Ascending aorta (tissue), 2 donors: ENCODE measurements at places on chromosomes 2 and 18.
A peak's percentile ranks its signal among the peaks of the same experiment; 100 is the strongest.

DNA sequence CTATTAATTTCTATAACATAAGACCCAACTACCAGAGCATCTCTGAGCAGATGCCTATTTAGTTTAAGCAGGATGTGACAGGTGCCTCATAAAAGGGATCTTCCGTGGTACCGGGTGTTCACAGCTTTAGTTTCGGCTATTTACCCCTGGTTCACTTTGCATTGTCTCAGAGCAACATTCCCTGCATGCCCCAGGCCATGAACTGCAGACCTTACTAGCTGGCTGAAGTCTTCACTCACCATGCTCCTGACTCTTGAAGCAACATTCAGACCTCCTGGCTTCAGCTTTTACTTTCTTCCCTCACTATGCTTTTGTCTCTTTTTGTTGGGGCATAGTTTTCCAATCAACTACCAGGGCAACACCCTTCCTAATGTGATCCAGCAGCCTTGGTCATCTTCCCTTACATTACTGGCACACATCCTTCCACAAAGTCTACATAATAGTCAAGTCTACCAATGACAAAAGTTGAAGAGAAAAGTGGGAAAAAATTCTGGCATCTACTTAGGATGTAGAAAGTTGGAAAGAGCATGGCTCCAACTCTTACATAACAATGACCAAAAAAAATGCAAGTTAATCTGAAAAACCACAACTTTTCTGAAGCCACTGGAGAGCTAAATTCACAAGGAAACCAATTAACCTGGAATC, 99.2 kb downstream of the SESTD1 start:
- no peak for DNase-seq

DNA sequence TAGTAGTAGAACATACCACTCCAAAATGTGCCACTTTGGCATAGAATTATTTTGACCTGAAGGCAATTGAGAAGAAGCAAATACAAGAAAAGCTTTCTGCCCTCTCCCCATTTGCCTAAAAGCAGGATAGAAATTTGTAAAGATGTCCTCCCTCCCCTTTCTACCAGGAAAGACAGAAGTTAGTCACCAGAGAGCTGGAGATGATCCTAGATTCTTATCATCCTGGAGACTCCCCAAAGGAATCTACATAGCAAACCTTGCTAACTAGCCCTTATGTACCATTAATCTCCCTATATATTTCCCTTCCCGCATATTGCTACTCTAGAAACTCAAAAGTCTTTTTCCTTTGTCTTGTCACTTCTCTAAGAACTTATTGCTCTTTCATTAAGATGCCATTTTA, 12.6 kb upstream of the TMEM37 start:
- no peak for DNase-seq

DNA sequence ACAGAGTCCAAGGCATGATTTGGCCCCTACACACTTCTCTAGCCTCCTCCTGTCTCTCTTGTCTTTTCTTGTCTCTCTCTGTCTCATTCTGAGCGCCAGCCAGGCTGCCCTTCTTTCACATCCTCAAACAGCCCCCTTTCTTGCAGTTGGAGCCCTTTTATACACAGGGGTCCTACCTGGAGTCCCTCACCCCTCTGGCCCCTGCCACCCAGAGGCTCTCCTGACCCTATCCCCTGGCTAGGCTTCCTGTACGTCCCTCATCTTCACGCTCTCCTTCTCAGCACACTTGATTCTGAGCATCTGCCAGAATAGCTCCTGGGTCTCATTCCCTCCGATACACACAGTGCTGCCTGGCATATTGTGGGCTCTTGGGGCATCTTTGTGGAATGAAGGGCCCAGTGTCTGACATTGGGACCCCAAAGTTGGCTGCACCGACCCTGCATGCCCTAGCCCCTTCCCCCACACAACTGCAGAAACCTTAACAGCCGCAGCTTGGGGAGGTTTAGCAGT, 261.9 kb downstream of the DYSF start:
- DNase-seq: peak; percentile 58

GRCh38 chr2:180699657-180700361, 280.6 kb upstream of the UBE2E3 start:
- DNase-seq: no peak

GRCh38 chr2:37720533-37721200, 49.2 kb upstream of the CDC42EP3 start:
- no peak for DNase-seq

DNA sequence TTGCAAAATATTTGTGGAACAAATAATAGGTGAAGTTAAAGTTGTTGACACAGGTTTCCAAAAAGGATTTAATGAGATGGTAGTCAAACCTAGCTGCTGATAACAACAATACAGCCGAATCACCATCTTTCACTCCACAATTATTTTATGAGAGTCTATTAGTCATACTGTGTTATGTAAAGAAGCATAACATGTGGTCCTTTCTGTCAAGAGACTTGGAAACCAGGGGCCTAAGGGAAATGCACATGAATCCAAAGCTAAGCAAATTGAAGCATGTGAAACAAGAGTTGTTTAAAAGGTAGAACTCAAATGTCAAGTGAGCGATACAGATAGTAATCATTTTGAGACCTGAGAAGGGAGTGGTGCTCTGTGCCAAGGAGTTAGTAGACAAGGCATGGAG, 16.0 kb downstream of the CD28 start:
- no peak for DNase-seq

GRCh38 chr2:215397632-215398341, 38.1 kb downstream of the FN1 start:
- DNase-seq: no peak

- no peak for DNase-seq
Observed at GRCh38 chr2:66962716-66963115, 434.4 kb upstream of the ETAA1 start.

GRCh38 chr2:66536997-66537396, 102.1 kb downstream of the MEIS1 start:
- no peak for DNase-seq

DNA sequence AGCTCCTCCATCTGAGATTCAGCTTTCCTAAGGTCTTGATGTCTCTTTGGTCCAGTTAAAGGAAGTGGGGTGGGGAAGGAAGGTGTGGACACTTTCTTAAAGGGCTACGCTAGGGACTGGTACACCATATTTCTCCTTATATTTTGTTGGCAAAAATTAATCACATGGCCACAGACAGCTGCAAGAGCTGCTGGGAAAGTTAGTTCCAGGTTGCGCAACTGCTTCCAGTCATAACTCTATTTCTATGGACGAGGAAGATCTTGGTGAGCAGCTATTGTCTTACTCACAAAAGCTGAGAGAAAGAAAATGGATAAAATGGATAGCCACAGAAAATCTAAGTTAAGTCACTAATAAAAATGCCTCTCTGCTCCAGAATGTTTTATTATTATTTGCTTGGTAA, 60.7 kb upstream of the PPM1B start:
- DNase-seq: no peak

GRCh38 chr2:40457837-40458236, 5.9 kb upstream of the SLC8A1 start:
- DNase-seq: no peak

DNA sequence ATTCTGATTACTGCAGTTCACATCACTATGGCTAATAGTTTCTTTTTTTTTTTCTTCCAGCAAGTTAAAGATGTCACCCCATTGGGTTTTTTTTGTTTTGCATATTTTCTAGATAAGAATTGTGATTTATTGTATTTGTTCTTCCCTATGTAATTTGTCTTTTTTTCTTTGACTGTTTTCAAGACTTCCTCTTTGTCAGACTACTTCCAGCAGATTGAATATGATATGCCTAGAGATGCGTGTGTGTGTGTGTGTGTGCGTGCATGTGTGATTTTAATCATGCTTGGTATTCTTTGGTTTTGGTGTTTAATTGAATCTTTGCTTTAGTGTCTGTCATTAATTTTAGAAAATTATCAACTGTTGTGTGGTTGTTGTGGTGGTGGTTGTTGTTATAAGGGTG, 166.7 kb upstream of the SLC39A10 start:
- no peak for DNase-seq

GRCh38 chr2:65369574-65369973, 62.8 kb downstream of the SPRED2 start:
- no peak for DNase-seq

- no peak for DNase-seq
Observed at GRCh38 chr18:63795606-63796005, 20.4 kb downstream of the SERPINB7 start.

- DNase-seq: no peak
Observed at GRCh38 chr2:117851969-117852368, 37.5 kb downstream of the DDX18 start.

DNA sequence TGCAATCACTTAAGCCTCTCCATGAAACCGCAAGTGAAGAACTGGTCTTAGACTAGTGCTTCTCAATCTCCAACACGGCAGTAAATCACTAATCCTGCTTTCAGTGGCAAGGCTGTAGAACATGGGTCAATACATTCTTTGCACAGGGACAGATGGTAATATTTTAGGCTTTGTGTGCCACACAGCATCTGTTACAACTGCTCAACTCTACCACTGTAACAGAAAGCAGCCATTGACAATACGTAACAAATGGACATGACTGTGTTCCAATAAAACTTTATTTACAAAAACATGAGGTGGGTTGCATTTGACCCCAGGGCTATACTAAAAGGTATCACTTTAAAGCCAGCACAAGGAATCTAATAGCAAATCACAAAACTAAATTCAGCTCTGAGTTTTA, 51.1 kb downstream of the RNF152 start:
- no peak for DNase-seq

DNA sequence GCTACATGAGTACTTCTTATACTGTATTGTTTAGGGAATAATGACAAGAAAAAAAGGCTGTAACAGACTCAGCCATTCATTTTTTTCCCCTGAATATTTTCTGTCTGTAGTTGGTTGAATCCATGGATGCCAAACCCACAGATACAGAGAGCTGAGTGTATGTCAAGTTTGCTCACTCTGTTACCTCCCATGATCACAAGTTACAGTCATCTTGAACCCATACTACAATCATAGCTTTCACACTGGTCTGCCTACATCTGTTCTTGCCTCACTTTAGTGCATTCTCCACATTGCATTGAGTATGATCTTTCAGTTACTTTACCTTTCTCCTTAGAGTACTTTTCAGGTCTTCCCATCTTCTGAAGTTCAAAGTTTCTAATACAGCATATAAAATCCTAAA, 94.0 kb downstream of the BIRC6 start:
- no peak for DNase-seq

GRCh38 chr2:15645720-15646385, 54.2 kb downstream of the DDX1 start:
- DNase-seq: no peak

GRCh38 chr2:120531365-120531764, 185.4 kb downstream of the INHBB start:
- no peak for DNase-seq

- DNase-seq: no peak
Observed at GRCh38 chr2:168355779-168356476, 100.1 kb upstream of the CERS6 start.

DNA sequence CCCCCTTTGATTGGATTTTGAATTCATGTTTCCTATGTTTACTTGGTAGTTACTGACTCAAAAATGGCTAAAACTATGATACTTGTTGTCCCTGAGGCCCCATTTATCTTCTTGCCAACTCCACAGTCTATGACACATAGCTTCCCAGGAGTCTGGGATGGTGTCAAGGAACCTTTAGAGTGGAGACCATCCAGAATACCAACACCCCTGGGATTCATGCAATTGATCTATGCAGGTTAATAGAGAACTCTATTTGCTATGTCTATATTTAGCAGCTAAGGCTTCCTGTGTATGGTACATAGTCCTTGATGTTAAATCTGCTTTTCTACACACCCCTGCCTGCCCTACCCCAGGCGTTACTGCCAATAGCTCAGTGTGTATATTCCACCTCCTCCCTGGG, 218.5 kb upstream of the HDAC4 start:
- no peak for DNase-seq

DNA sequence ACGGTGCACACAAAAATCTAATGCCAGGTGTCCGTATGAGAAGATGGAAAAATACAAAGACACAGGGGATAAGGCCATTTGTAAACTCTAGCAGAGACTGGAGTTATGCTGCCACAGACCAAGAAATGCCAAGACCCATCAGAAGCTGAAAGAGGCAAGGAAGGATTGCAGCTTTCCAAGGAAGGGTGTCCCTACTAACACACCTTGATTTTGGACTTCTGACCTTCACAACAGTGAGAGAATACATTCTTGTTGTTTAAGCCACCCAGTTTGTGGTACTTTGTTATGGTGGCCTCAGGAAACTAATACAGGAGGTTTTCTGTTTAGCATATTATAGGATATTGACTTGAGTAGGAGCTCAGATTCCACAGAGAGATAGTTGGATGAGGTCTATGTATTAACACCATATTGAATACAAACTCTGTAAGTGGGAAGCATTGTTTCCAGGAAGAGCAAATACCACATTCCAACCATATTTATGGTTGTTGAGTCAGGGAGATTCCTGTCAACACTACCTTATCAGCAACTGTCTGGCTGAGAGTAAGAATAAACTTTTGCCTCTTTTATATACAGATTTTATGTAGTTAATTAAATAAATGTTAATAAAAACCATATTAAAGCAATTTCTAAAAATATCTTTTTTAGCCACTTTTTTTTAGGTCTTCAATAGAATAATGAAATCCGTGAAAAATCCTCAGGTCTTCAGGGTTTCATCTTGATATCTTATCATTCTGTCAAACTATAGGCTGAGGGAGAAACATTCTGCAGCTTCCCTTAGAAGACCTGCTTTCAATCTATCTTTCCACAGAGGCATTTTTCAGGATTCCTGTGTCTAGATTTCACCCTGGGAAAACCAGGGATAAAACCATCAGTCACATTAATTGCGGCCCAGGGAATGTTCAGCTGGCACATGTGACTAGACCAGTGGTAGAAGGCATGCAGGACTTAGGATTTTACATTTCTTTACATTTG, 35.4 kb upstream of the HNMT start:
- DNase-seq: no peak
